Thoracic aorta (tissue), 2 donors: ENCODE measurements at places on chromosomes 2 and 18.

- DNase-seq = no peak
Measured at GRCh38 chr2:105776560-105776928, 31.8 kb downstream of the NCK2 start.

- DNase-seq = no peak
Measured at GRCh38 chr2:43328133-43328532, 101.7 kb upstream of the ZFP36L2 start.

GRCh38 chr2:211879323-211879722 is 659.3 kb downstream of the ERBB4 start:
- DNase-seq = no peak

DNA sequence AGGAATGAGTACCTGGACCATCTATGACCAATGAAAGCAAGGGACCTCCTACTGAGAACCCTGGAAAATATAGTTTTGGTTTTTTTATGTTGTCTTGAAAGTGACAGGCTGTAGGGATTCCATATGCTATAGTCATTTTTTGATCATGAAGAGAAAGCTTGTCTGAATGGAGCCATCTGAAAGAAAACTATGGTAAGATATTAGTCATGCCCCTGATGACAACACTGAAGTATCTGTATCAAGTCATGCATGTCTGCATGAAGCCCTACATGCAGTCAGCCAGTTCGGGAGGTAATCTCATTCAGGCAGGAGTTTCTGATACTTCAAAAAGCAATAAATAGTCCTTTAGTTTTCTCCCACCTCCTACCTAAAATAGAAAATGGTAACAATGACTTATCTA is 1042.0 kb downstream of the DPP10 start:
- DNase-seq = no peak

DNA sequence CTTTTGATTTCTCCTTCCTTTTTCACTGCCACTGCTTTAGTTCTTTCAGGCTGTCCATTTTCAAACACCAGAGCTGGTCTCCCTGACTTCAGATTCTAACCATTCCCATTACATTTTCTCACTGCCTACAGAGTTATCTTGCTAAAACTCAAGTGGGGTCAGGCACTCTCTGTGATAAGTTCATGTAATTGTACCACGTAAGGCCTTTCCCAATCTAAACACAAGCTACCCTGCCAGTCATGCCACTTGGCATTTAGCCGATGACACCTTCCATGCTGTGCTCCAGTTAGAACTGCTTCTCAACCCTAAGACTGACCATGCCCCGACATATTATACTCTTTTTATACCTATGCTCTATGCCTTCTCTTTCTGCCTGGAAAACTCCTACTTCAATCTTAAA is 592.4 kb downstream of the DPP10 start:
- DNase-seq = no peak

- DNase-seq = no peak
Measured at GRCh38 chr2:200742426-200742825, 69.3 kb upstream of the BZW1 start.

DNA sequence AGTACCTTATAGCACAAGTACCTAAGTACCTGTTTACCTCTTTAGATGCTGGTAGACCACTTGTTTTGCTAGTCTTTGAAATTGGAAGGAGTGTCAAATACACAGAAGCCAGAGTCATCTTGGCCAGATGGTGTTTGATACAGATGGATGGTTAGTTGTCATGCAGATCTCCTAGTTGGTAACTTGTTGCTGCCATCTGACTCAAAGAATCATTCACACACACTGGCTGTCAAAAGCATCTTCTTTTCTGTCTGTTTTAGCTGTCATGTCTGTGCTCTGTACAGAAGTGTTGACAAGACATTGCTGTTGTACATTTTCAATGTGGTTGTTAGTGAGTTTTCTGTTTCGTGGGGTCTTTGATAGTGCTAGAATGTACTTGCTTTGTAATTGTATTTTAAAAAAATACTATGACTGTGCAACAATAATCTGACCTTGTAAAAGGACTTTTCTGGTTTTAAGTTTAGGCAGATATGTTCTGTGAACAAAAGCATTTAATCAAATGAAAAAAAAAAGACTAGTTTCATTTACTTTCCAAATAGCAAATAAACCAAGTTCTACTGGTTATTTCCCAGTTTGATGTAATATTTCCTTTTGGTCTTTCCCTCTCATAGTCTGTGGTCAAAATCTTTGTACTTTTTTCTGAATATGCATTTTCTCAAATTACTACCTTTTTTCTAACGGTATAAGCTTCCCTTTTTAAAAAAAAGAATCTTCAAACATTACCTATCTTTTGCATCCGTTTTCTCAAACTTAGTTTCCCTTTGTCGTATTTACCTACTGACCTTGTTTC is 39.9 kb downstream of the TANK start:
- no peak for DNase-seq

DNA sequence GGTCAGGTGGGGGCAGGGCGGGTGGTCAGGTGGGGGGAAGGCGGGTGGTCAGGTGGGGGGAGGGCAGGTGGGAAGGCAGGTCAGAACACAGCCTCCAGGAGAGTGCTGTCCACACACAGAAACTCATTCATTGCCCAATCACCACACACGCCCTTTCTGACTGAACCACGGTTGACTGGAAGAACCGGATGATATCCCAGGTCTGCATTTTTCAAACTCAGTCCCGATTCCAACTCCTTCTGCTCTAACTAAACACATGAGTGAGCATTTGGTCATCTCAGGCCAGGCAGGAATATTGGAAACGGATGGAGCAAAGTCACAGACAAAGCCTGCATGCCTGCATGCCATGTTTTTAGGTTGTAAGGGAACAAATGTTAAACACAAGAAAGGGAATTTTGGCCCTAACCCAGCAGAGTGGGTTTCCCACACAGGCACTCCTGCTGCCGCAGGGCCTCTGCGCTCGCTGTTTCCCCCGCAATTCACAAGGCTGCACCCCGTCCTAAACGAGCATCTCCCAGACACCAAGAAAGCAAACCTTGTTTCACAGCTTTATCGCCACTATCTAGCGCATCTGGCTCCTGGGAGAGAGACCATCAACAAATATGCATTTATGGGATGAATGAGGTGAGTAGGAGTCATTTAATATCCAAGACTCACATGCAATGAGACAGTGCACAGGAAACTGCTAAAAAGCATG is 100.1 kb downstream of the ZNF516 start:
- no peak for DNase-seq
